Right atrium auricular region (tissue), 2 donors: ENCODE measurements at places on chromosomes 13 and 19. TPM values are rescaled to one million over a fixed set of nuclear protein-coding genes. Genes with fewer than 3 reads are reported as not detected.

GRCh38 chr13:112931028-112931934, 37.7 kb upstream of the MCF2L start:
- DNase-seq: no peak

- DNase-seq: no peak
These were observed 29.3 kb upstream of the MYCBP2 start for GRCh38 chr13:77356155-77356554.

DNA sequence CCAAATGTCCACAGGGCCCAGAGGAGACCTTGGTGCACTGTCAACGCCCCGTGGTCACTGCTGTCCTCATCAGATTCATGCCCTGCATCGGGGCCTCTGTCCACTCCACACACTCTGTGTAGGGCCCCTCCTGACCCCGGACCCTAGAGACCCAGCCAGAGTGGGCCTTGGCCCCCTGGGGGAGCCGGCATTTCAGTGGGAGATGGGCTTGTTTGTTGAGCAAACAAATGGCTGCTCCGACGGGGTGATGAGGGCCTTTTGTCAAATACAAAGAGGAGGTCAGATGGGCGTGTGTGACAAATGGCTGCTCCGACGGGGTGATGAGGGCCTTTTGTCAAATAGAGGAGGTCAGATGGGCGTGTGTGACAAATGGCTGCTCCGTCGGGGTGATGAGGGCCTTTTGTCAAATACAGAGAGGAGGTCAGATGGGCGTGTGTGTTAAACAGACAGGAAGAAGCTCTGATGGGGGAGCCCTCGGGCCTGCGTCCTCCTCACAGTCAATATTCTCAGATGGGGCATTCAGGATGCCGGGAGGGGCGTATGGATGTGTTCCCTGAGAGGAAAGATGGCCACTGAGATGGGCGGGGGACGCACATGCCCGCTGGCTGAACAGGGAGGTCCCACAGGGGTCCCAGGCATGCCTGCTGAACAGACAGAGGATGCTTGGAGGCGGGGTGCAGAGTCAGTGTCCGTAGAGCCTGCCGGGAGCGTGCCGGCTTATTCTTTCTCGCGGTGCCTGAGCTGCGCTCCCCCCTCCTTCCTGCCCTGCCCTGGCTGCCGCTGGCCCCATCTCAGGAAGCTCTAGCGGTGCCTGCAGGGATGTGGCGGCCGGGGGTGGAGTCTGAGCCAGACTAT, 36.3 kb downstream of the SMIM24 start:
- no peak for DNase-seq

DNA sequence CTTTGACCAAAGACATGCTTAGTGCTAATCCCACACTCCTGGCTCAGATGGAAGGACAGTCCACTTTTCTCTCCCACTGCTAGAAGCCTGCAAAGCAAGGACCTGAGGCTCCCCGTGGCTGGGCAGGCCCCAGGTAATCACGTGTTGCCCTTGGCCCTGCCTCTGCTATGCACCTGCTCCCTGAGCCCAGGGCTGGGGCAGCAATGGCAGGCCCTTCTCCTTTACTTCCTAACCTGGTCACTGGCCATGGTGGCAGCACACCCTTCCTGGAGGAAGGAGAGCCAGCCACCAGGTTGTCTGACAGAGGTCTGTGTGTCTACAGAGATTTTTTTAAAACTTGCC, 27.9 kb upstream of the ZNF492 start:
- DNase-seq: peak; percentile 43

- no peak for DNase-seq
These were observed 4.7 kb downstream of the PTH2 start for GRCh38 chr19:49418511-49418910.

DNA sequence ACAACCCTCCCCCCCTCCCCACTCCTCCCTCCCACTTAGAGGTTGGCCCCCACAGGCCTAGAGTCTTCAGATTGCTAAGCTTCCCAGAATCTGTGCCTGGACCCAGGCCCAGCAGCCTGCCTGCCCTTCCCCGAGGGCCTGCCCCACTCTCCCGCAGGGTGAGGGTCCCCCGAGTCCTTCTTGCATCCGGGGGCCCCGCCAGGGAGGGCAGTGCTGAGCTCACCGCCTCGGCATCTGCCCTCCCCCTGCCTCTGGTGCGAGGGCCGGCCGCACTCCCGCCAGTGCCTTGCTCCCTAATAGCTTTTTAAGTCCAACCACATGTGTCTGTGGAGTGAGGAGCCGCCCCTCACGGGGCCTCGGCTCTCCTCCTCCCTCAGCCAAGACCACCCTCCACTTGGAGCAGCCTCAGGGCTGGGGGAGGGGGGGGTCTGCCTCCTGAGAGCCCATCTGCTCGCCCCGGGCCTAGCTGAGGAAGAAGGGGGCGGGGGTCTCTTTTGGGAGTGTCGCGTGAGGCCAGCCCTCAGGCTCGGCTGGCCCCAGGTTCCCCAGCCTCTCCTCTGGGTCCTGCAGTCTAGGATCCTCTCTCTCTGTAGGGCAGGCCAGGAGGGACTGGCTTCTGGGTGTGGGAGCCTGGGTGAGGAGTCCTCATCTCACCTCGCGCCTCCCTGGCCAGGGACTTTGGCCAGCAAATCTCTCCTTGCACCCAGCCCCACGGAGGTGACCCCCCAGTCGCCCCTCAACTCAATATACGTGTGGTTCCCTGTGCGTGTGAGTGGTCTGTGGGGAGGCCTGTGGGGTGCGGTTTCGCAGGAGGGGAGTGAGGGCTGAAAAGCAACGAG, 47.2 kb downstream of the LYL1 start:
- DNase-seq: peak; percentile 91

DNA sequence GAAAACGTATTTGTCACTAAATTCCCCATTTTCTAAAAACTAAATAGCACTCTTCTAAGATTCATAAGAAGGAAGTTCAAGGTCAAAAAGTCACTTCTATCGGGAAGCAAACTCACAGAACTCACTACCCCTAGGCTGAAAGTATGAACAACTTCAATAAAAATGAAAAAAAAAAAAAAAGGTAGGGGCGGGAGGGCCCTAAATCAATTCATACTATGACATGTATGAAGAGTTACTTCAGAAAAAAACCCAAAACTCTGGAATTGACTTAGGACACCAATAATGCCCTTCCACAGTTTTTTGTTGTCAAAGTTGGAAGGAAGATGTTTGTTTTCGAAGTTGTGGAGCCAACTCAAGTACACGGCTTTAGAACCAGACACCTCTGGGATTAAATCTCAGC, 1.1 kb downstream of the SUCLA2 start:
- DNase-seq: no peak

DNA sequence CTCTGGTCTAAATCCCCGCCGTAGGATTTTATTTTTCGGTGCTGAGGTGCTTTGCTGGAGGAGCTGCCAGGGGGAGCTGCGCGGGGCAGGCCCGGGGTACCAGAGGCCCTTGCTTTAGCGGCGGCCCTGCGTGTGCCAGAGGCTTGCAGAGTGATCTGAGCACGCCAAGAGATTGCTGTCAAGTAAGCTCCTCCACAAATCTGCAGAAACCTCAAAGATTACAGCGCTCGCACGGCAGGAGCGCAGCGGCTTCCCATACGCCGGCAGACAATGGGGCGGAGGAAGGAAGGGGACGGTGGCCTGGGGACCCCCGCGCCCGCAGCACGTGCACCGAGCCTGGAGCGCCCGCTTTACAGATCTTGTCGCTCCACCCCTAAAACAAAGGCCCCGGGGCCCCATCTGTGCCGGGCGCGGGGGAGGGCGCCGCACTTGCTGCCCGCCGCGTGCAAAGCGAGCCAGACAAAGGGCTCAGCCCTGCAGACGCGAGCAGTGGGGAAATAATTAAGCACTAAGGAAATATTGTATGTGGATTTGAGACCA, 9.1 kb upstream of the C19orf12 start:
- no peak for DNase-seq

DNA sequence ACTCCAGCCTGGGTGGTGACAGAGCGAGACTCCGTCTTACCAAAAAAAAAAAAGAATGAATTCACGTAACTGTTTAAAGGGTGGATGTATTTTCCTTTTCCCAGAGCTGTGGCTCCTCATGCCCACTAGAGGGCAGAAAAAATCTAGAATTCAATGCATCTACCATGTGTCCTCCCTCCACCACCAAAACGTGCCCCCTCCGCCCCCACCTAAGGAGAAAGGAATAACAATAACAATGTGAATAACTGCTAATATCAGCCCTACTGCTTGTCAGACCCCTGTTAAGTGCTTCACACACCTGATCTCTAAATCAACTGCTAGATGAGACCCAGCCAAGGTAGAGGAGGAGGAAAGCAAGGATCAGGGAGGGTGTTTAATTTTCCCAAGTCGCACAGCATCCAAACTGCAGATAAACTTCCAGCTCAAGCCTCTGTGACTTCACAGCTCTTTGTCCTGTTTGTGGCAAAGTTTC, 20.2 kb upstream of the PNMA8B start:
- DNase-seq: no peak

DNA sequence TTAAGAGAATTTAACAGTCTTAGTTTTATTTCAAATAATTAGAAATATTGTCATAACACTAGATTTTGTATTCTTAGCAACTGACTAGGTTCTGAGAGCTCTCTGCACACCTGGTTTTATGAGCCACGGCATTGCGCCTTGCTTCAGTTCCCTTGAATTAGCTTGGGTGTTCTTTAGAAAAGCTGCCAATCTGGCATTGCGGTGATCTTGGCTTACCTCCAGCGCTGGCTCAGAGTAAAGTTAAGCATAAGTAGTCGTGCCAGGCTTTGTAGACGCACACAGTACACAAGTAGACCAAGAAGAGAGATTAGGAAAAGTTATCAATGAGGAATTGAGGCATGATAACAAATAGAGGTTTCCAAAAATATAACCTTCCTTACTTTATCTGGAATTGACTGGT, 45.7 kb downstream of the TPP2 start:
- peak; percentile 62 for DNase-seq

DNA sequence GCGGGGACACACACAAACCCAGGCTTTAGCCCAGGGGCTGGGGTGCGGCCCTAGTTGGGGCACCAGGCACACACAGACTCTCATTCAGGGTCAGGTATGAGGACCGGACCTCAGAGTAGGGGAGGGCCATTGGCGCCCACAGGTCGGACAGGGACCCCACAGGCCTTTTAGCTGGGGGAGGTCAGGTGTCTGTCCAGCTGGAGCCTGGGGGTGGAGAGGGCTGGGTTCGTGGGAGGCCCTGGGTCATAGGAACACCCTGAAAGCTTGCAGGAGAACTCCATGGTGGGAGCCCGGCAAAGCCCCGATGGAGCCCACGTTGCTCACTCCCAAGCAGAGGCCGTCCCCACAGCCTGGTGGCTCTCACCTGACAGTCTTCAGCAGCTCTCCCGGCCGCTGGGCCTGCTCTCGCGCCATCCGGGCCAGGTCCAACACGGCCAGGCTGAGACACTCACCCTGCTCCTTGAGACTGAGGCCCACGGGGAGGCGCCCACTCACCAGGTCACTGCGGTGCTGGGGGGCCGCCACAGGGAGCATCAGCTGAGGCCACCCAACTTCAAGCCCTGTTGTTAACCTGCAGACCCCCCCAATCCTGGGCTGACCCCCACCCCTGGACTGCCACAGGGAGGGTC, 5.0 kb downstream of the JAK3 start:
- DNase-seq: no peak

GRCh38 chr13:45300190-45300985, 40.6 kb downstream of the TPT1 start:
- DNase-seq: no peak

DNA sequence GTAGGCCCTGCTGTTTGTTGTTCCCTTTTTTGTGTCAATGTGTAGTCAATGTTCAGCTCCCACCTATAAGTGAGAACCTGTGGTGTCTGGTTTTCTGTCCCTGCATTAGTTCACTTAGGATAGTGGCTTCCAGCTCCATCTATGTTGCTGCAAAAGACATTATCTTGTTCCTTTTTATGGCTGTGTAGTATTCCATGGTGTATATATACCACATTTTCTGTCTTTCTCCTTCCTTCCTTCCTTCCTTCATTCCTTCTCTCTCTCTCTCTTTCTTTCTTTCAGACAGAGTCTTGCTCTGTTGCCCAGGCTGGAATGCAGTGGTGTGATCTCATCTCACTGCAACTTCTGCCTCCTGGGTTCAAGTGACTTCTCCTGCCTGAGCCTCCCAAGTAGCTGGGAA, 21.0 kb downstream of the CYP2A6 start:
- DNase-seq: no peak

BEST2 gene
- not detected for total RNA-seq

CLEC17A gene
- not detected for total RNA-seq

ZC3H13 gene
- total RNA-seq: 18.2 TPM
